ENCODE measurements at places on chromosomes 2 and 18. TPM values are rescaled to one million over a fixed set of nuclear protein-coding genes. Genes with fewer than 3 reads are reported as not detected.

Gene HOXD1
- polyA plus RNA-seq, result 10.4 TPM

Gene TUBA4B
- 0.79 TPM for polyA plus RNA-seq

Gene HS1BP3
- polyA plus RNA-seq, result 14.1 TPM

DNA sequence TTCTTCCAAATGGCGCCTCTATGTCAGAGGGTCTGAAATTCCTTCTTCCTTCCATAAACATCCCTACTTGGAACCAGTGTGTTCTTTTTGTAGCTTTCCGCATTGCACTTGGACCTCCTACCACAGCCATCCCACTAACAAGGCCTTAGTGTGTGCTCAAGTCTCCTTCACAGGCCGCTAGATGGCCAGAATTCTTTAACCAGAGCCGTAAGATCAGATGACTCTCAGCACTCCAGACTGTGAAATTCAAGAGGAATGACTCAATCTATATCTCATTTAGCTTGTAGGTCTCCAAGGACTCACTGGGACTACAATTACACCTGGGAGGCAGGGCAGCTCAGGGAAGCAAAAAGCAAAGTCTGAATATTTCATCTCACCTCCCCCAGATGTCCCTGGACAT is 298.9 kb downstream of the EIPR1 start:
- DNase-seq, result no peak

- DNase-seq, result no peak
Measured at GRCh38 chr2:23042216-23042906, 342.6 kb upstream of the KLHL29 start.

DNA sequence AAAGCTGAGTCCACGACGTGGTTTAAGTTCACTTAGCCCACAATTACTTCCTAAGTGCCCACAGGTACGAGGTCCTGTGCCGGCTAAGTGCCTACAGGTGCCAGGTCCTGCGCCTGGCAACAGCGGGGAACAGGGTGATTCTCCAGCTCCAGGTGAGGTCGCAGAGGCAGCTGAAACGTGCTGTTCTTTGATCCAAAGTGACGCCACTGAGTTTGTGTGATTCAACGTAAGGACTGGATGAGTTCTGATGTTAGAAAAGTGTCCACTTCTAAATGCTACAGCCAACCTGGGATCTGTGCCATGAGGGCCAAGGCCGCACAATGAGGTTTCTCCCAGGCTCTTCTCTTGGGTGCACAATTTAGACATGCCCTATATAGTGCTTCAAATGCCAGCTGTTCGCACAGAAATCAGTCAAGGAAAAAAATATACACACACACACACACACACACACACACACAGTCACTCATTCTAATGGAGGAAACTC is 57.5 kb downstream of the NDUFA10 start:
- no peak for DNase-seq

DNA sequence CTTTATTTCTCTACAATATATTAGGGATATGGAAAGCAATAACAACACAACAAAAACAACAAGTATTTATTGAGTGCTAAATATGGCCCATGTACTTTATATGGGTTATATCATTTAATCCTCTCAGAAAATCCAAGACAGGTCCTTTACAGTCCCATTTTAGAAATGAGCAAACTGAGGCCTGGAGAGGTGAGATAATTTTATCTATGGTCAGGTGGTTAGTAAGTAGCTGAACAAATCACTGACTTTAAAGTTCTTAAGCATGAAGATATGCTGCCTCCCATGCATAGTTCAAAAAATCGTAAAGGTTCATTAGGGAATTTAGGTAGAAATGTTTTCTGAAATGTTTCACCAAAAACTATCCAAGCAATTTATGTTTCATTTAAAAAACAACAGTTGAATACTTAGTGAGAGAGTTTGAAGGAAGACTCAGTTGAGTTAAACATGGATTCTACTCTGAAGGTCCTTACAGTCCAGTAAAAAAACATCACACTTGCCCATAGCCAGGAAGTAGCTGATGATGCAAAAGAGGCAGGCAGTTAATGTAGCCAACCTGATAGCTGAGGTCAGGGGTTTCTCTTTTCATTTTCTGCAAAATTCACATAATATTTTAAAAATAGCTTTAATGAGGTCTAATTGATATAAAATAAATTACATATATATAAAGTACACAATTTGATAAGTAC is 7.6 kb upstream of the NFE2L2 start:
- DNase-seq, result no peak

- no peak for DNase-seq
Measured at GRCh38 chr18:36398419-36398818, 100.9 kb downstream of the FHOD3 start.

- DNase-seq, result no peak
Measured at GRCh38 chr2:62919041-62919440, 131.6 kb upstream of the OTX1 start.

GRCh38 chr18:31386741-31387140 is 10.2 kb downstream of the DSG4 start:
- no peak for DNase-seq

Data from renal cortex interstitium (tissue), 15 donors.